ENCODE measurements at places on chromosomes 3 and 15. TPM values are rescaled to one million over a fixed set of nuclear protein-coding genes. Genes with fewer than 3 reads are reported as not detected.

DNA sequence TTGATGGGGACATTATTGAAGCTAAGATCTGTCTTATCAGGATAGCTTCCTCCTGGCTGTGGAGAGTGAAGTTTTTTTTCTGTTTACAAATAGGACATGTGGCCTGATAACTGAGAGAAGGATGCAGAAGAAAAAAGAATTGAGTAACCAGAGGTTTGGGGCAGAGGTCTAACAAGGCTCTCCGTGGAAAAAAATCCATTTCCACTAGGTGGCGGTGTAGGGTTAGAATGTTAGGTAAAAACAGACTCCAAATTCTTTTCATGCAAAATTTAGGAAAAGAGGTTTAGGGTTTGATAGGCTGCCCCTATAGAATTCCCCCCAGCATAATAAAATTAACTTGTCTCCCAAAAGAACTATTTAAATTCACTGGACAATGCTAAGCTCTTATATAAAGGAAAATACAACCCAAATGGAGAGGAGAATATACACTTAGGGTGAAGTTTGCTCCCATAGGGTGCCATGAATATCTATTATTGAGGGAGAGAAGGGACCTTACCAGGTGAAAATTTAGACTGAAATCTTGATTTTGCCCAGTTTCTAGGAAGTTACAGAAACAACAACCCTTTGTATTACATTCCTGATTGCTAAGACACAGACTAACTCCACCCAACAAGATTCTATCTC is 1560.4 kb downstream of the OTOL1 start:
- ATAC-seq: no peak

GRCh38 chr15:44194323-44195150 is 534 bp downstream of the FRMD5 start:
- ATAC-seq: peak; percentile 9

DNA sequence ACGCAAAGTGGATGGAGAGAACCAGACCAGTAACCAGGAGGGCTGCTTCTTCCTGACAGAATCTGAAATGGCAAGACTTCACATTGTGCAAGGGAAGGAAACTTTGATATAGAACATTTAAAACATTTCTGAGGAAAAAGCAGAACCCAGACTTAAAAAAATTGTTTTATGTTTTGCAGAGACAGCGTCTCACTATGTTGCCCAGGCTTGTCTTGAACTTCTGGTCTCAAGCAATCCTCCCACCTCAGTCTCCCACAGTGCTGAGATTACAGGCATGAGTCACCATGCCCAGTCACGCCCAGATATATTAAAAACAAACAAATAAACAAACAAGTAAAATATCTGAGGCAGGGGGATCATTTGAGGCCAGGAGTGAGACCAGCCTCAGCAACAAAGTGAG is 46.2 kb downstream of the CRTAP start:
- no peak for ATAC-seq

DNA sequence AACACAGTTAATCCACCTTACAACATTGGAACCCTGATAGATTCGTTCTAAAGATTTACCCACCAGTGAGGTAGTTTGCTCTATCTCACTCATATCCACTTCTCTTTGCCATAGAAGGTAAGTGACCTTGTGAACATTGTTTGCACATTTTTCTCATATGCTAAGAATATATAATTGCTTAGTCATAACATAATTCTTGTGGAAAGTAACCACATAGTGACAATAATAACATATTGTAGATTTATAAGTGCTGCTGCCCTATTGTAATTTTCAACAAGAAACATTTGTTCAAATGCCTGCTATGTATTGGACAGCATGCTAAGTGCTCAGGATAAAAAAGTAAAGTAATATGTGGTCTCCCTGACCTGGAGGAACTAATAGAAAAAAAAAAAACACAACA is 554.2 kb upstream of the KCNMB2 start:
- ATAC-seq: no peak

DNA sequence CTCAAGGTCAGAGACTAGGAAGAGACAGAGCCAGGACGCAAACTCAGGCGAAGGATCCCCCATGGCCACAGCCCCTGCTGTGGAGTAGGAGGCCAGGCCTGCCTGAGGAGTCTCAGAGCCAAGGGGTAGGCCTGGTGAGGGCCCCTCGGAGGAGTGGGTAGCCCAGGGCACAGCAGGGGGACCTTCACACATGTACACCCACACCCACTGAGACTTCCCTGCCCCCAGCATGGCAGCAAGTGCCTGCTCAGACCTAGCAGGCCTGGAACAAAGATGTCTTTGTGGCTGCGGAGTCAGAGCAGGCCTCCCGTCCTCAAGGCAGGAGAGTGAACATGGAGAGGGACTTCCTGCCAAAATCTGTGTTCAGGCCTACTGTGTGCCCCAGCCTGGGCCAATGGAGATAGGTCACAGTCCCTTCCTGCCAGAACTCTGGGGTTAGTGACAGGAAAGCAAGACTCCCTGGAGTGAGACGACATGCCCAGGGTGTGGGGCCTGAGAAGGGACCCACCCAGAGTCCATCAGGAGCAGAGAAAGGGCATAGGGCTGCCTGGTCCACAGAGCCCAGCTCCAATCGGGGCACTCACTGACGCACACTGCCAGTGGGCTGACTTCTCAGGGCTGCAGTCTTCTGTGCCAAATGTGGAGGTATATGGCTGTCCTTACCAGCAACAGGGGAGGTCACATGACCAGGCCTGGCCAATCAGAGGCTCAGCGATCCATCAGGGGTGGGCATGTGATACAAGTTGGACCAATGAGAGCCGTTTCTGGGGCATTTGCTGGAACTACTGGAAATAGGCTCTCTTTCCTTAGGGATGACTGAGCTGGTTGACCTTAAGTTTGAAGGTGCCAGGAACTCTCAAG is 2.3 kb downstream of the GRIP2 start:
- ATAC-seq: no peak

GRCh38 chr3:151016478-151016795 is 43.9 kb upstream of the CLRN1 start:
- no peak for ATAC-seq

- no peak for ATAC-seq
These were observed 1.4 kb upstream of the BCL6 start for GRCh38 chr3:187746442-187747281.

The CHRM5 gene
- total RNA-seq: not detected

The GOLGA6L7 gene
- total RNA-seq: not detected

The CRBN gene
- 111 TPM for total RNA-seq

The LDHAL6B gene
- 0.54 TPM for total RNA-seq

The HDDC3 gene
- total RNA-seq: 6.4 TPM
